ENCODE measurements at places on chromosomes 4 and X. TPM values are rescaled to one million over a fixed set of nuclear protein-coding genes. Genes with fewer than 3 reads are reported as not detected.

Gene DOK7
- total RNA-seq, result 1.0 TPM

GRCh38 chr4:56424697-56425514, 10.5 kb downstream of the PPAT start:
- peak; percentile 31 for DNase-seq

GRCh38 chrX:71545364-71545763, 12.5 kb downstream of the OGT start:
- no peak for DNase-seq

DNA sequence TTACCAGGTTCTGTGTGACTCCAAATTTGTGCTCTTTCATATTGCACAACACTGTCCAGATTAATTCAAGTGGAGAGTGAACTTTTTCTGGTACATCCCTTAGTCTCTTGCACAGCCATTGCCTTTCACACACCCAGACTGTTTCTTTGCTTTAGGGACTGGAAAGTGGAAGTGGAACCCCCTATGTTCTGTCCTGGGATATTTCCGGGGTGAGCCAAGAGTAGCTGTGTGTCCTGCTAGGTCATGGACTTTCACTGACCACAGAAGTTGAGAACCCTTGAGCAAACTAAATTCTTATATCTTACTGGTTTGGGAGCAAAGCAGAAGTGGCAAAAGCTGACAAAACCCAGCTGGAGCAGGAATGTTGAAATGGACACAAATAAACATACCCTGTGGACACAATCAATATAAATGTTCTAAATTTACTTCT, 10.3 kb upstream of the VSIG4 start:
- DNase-seq, result no peak

DNA sequence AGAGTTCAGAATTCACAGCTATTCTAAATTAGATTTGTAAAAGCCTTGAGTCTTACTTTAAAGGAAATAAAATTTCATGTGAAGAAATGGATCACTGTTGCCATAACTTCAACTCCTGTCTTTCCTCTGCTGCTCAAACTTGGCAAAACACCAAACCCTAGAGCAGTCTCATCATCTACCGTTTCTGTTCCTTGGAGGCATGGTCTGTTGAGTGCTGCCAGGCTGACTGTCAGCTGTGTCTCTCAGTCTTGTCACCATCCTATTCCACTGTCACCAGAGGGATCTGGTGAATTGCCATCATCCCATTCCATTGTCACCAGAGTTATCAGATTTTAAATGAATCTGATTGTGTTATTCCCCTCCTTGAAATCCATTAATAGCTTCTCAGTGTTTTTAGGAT, 55.6 kb downstream of the STIM2 start:
- DNase-seq, result no peak

Gene VCX3A
- not detected for total RNA-seq

Gene TCEAL5
- not detected for total RNA-seq

DNA sequence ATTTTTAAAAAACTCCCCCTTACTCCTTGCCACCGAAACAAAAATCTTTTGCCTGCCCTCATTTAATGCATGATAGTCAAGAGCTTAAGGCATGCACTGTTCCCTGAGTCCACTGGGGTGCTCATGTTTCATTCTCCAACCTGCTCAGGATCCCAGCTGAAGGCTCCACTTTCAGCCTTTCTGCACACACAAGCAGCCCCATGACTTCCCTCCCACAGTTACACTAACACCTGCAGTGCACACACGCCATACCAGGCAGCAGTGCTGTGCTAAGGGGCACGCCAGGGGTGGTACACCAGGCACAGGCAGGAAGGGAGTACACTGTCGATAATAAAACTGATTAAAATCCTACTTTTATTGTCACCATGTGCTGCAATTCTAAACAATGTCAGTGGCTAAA, 385.2 kb downstream of the BMPR1B start:
- no peak for DNase-seq

Gene NAA11
- not detected for total RNA-seq

- no peak for DNase-seq
Observed at GRCh38 chr4:101018836-101019235, 328.5 kb downstream of the PPP3CA start.

DNA sequence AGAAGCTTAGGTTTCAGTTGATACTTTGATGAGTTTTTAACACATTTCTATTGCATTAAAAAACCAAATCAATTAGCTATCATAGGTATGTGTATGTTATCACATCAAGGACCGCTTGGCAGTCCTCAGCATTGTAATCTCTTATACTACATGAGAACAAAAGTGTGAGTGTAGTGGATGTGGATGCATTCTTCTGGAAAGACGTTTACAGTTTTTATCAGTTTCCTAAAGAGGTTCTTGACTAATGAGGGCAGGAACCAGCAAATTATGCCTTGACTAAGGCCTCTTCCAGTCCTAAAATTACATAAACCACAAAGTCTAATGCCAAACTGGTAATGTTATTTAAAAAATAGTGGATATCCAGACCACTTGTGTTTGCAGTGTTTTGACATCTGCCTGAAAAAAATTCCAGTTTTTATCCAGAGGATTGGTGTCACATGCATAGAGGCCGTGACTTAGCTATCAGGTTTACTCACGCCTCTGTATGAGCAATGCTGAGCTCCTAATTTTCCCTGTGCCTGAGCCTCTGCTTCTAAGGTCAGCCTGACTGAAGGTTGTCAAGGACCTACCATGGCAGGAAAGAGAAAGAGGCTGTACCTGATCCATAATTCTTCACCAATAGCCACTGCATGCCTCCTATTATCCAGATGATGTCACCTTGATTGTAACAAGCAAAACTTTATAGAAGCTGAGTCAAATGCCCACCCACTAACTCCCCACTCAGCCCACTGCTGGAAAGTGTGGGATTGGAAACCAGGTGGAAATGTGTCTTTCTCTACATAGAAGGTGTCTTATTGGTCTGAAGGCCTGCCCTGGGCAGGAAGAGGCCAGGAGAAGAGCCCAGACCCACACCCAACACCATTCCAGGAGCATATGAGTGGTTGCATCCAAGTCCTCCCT, 68.7 kb downstream of the ENPP6 start:
- peak; percentile 13 for DNase-seq

Gene HGFAC
- not detected for total RNA-seq

GRCh38 chr4:95549246-95550114, 707 bp upstream of the UNC5C start:
- DNase-seq, result no peak

GRCh38 chrX:103170216-103170615, 44.7 kb upstream of the BEX4 start:
- peak; percentile 55 for DNase-seq

Gene UGT8
- total RNA-seq, result under 0.01 TPM

Gene GBA3
- total RNA-seq, result under 0.01 TPM

Gene CNKSR2
- 0.53 TPM for total RNA-seq

GRCh38 chr4:72938516-72938915, 131.0 kb downstream of the COX18 start:
- DNase-seq, result no peak
